ENCODE measurements at places on chromosomes 4 and X. TPM values are rescaled to one million over a fixed set of nuclear protein-coding genes. Genes with fewer than 3 reads are reported as not detected.

TMEM154 gene
- total RNA-seq: 1.8 TPM

GC gene
- total RNA-seq: not detected

DNA sequence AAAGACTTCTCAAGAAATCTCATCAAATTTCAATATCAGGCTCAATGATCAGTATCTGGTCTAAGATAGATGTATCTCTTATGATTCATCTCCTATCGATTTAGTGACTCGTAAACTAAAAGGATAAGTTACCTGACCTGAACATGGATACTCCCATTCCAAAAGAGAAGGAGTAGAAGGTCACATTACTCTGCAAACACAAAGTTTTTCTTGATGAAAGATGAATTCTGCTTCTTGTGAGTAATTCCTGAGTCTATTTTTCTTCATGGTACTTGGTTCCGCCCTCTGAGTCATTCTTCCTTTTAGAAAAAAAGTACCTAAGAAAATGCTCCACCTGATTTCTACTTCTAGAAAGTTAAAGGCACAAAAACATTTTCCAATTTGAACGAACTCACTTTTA, 223.1 kb upstream of the SLIT2 start:
- no peak for DNase-seq

GRCh38 chr4:27141530-27141929, 280.9 kb downstream of the STIM2 start:
- no peak for DNase-seq

DNA sequence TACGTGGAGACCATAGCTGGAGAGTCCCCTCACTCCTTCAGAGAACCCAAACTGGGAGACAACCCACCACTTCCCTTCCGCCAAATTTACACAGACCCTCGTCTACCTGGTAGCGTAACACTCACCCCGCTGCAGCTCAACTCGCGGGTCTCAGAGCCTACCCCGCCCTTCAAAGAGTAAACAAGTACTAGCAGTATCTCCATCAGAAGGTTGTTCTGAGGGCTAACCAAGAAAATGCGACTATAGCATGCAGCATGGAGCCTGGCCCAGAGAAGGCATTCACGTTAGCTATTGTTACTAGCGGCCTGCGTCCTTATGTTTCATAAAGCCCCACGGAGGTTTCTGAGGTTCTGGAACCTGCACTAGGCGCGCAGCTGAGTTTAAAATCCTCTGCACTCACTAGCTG, 531 bp upstream of the MANBA start:
- DNase-seq: no peak

DNA sequence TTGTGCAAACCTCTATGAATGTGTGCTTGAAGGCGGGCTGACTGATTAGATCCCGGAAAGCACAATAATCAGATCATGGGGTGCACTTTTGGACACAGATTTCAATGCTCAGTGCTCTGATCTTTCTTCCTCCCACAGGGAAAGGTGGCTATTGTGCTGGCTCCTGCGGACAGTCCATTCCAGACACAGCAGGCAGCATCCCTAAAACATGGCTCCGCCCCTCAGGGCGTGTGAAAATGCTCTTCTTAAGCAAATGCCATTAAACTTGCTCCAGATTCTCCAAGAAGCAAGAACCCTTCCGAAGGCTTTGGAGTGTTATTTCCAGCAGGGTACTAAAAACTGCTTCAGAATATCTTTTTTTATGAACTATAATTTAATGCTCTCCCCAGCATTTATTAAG, 100.0 kb downstream of the SLC2A9 start:
- DNase-seq: no peak
